ENCODE measurements at places on chromosomes 13 and 19. TPM values are rescaled to one million over a fixed set of nuclear protein-coding genes. Genes with fewer than 3 reads are reported as not detected.

ZNF625 gene
- total RNA-seq, result 26.9 TPM

VSTM1 gene
- not detected for total RNA-seq

PTBP1 gene
- 104 TPM for total RNA-seq

TUBB4A gene
- 2.5 TPM for total RNA-seq

MBD3 gene
- total RNA-seq, result 32.5 TPM

AMER2 gene
- 1.3 TPM for total RNA-seq

Data from urinary bladder (tissue), 4 donors.